ENCODE measurements at places on chromosomes 12 and 14.

DNA sequence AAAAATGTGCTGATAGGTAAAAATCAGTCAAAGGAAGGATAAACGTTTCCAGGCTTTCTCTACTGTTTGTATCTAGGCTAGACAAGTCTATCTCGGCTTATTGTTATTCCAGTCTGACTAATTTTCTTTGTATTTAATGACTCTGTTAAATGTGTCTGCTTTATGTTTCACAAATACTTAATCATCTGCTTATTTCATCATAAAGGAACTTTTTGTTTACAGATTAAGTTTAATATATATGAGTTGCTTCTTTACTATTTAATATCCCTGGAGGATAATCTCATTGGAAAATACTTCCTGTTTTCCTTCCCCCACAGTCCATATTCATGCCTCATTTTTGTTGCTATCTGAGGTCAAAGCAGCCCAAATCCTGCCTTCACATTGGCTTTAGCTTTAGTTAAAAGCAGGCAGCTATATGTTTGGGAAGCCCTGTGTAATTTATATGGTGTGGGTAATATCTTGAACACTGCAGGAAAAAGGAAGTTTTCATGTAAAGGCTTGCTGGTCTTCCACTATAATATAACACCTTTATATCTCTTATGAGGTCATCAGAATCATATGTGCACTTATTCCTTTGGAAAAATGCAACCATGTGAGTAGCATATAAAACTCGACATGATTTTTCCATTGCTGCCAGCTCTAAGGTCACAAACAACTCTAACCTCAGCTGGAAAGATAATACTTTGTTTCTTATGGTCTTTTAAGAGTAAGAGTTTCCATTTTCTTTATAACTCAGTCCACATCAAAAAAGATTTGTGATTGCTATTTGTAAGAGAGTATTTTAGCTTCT lies 76.8 kb downstream of the ALX1 start:
- no peak for DNase-seq

GRCh38 chr14:83133981-83134645 lies 1600.5 kb upstream of the SEL1L start:
- DNase-seq: no peak

GRCh38 chr14:32254952-32255679 lies 52.0 kb upstream of the RNU6-8 start:
- peak; percentile 73 for DNase-seq

- no peak for DNase-seq
Measured at GRCh38 chr14:53741479-53742232, 215.0 kb downstream of the BMP4 start.

DNA sequence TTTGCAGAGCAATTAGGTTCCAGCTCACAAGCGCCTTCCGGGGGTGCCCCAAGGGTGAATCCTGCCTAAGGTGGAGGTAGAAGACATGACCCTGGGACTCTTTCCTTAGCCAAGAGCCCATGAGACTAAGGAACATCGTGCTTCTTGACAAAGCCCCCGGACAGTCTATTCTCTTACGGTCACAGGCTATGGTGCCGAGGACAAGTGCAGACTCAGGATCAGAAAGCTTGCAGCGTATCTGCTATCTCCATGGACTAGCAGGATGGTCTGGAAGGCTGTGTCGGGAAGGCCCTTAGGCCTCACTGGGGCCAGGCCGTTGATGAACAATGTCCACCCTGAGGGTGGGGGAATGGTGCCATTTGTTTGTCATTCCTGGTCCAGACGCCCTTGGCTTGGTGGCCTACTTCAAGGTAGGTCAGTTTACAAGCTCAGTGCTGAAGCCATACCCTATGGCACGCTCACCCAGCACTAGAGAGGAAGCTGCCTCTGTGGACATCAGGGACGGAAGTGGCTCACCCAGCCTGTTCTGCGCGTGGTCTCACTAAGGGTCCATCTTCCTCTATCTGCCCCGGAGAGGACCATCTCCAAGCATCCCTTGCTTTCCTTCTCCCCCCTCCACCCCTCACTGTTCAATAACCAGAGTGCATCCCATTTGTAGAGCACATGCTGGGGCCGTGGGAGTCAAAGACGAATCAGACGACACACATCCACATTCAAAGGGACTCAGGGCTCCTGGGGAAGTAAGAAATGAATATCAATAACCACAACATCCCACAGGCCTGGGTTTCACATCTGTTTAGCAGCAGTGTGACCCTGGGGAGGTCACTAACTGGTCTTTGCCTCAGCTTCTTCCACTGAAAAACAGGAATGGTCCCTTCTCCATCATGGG lies 45.0 kb upstream of the IQSEC3 start:
- DNase-seq: no peak

DNA sequence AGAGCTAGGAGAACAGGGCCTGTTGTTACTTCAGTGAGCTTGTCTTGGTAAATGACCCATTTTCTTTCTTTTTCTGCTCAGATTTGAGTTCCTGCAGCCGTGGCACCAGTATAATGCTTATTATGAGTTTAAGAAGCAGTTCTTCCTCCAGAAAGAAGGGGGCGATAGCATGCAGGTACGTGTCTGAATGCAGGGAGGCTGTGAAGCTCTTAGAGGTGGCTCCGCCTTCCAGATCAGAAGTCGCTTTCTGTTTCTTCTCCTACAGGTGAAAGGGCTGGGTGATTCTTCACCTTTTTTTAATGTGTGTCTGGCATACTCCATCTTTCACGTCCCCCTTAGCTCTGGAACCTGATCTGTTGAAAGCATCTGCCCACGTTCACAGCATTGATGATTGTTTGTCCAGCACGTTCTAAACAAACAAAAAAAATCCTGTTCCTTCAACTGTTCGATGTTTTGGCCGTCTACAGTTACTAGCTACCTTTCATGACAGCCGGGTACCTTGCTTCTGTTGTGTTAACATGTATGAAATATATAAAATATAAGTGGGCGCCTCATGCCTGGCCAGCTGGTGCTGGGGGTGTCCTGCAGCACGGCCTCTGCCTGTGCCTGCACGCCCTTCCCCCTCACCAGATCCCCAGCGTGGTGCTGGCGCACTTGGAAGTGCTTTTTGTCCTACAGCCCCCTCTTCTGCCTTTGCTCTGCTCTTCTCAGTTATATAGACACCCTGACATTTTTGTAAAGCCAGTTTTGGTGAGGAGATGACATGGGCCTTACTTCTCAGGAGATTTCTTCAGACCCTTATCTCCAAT lies 44.6 kb downstream of the SFSWAP start:
- DNase-seq: no peak

GRCh38 chr12:50626026-50626425 lies 121.2 kb downstream of the DIP2B start:
- no peak for DNase-seq

DNA sequence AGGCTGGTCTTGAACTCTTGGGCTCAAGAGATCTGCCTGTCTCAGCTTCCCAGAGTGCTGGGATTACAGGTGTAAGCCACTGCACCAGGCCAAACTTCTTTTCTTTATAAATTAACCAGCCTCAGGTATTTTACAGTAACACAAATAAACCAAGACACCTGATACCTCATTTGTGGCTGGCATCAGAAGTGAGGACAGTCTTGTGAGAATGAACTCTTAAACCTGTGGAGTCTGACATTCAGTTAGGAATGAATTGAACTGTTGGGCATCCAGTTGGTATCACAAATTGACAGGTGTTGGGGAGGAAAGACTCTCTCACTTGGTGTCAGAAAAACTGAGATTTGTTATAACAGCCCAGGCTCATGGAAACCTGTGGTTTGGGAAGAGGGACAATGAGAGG lies 120.5 kb downstream of the DENND5B start:
- peak; percentile 31 for DNase-seq

DNA sequence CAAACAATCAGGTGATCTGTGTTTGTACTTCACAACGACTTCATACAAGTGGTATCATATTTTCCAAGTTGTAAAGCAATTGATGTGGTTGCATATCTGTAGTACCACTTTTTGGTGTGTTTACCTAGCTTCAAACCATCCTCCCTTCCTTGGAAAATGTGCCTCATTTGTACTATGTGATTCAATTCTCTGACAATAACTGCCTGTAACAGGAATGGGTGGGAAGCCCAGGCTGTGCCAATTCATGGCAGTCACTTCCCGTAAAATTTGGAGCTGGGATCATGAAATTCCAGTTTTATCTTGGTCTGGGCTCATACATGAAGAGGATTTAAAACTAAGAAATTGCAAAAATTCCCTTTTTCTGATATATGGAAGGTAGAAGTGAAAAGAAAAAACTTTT lies 250.1 kb downstream of the DIO2 start:
- DNase-seq: peak; percentile 47

DNA sequence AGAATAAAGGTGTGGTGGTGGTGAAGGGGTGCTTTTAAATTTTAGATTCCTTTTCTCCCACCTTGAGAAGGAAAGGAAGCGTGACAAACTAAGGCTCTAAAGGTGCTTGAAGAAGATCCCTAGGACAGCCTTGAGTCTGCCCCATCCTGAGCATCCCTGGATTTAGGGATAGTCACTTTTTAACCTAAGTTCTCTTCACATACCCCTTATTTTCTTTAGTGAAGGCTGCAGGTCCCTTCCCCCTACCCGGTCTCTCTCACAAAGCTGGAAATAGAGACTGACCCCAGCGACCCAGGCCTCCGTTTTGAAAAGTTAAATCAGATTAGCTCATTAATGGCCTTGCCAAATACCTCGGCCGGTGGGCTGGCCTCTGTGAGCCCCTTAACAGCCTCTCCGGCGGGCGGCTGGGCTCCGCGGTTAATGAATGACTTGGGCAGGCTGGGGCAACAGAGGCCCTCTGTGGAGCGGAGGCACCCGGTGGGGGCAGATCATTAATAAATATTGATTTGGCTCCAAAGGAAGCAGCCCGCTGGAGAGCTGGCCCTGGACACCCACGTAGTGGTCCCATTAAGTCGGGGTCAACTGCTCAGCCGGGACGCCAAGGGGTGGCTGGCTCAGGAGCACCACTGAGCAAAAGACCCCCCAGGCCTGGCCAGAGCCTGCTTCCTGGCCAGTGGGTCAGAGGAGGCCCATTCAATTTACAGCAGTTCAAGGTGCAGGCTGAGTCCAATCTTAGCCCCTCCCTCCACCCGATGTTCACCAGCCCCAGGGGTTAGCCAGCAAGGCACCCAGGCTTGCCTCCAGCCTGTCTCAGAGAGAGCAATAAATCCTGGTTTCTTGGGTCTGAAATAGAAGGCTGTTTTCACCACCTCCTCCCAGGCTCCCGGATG lies 31.8 kb downstream of the PAH start:
- DNase-seq: no peak

DNA sequence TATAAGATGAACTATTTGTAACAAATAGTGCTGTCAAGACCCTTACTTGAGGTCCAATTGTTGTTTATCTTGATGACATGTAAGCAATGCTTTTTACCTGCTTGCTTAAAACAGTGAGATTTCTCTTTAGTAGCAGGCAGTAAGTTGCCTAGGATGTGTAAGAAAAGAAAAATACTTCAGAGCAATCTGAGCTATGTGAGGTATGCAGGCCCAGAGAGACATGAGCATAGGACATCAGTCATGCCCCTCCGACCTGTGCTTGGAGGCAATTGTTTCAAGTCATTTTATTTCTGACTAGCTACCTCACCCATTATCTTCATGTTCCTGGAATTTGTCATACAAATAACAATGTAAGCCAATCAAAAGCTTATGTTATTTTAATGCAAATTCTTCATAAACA lies 930.6 kb upstream of the FBXO33 start:
- DNase-seq: no peak

- DNase-seq: no peak
Measured at GRCh38 chr14:77547512-77548180, 49.0 kb upstream of the ISM2 start.

DNA sequence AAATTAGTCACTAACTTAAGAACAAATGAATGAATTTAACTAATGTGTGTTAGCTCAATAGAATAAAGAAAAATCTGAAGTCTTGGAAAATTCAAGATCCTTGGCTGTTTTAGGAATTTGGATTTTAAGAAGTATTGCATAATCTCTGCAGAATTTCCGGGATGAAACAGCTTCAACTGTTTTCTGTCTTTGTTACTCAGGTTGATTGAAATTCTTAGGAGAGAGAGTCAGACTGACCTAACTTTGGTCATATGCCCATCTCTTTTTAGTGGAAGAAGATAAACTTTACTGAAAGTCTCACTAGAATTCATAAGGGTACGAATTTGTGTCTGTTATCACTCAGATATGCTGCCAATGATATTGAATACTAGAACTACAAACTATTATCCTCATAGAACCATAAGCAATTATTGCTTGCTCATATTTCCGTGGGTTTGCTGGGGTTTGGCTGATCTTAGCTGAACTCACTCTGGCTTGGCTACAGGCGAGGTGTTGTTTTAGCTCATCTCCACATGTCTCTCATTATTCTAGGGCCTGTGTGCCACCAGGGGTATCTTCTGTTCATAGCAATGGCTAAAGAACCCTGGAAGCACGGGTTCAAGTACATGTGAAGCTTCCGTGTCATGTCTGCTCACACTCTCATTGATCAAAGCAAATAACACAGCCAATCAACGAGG lies 257.4 kb upstream of the NOVA1 start:
- DNase-seq: no peak

DNA sequence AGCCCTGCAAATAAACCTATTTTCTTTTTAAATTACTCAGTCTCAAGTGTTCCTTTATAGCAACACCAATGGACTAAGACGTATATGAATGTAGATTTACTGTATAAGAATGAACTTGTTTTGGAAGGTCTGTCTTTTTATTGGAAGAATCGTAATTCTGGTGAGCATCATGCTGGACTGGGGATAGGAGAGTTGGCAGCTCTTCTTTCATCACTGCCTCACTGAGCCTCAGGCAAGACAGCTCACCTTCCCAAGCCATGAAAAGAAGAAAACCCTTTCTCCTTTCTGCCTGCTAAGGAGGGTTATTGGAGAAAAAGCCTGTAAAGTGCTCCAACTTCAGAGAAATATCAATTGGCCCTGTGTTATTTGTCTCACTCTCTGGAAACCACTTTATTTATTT lies 9.1 kb upstream of the RNF34 start:
- no peak for DNase-seq

- DNase-seq: no peak
Measured at GRCh38 chr14:104509673-104510072, 69.9 kb upstream of the C14orf180 start.

- no peak for DNase-seq
Measured at GRCh38 chr12:48822139-48822538, 3.8 kb downstream of the CACNB3 start.

GRCh38 chr14:55288439-55288838 lies 17.2 kb downstream of the FBXO34 start:
- DNase-seq: no peak

GRCh38 chr12:114911196-114911595 lies 227.2 kb upstream of the TBX3 start:
- DNase-seq: no peak

GRCh38 chr12:14259481-14260010 lies 105.9 kb upstream of the ATF7IP start:
- no peak for DNase-seq

DNA sequence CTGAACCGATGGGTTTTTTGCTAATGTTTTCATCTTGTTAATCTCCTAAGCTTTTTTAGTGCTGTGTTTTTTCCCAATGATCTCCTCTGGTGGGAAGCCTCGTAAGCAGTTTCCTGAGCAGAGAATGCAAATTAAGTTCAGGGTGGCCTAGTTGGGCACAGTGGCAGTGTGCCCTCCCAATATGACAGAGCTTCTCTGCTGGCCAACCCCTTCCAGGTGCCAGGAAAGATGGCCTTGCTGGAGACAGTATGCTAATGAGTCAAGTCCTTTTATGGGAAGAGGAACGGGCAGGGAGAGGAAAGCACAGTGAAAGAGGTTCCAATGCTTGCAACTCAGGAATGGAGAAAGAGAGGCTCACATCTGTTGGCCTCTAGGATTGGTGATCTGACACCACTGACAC lies 115.8 kb downstream of the GCH1 start:
- DNase-seq: no peak
